GM06990 (cell line): ENCODE measurements at places on chromosomes 11 and 22.

DNA sequence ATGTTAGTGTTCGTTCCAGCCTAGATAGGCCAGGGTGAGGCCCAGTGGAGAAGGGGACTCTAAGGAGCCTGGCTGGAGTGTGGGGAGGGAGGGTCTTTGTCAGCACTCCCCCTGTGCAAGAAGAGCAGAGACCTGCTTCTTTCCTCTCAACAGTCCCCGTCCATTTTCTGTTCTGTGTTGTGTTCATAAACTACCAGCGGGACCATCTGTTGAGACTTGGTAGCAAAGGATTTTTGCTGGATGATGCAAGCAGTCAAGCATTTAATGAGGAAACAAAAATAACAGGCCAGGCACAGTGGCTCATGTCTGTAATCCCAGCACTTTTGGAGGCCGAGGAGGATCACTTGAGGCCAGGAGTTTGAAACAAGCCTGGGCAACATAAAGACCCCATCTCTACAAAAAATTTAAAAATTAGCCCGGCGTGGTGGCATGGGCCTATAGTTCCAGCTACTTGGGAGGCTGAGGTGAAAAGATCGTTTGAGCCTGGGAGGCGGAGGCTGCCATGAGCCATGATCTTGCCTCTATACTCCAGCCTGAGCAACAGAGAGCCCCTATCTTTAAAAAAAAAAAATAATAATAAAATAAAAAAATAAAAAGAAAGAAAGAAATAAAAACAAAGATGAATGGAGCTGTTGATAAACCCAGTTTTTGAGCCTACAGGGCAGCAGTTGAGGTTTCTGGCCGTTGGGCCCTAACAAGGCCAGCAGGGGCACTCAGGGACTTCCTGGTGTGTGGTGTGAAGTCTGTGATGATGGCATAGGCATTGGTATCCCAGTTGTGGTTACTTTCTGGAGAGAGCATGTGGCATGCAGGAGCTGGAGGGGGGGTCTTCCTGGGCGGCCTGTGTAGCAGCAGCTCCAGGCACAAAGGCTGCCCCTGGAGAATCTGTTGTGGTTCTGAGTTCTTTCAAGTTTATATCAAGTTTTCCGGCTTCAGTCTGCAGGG lies 1.7 kb upstream of the TXNRD2 start:
- no peak for DNase-seq

DNA sequence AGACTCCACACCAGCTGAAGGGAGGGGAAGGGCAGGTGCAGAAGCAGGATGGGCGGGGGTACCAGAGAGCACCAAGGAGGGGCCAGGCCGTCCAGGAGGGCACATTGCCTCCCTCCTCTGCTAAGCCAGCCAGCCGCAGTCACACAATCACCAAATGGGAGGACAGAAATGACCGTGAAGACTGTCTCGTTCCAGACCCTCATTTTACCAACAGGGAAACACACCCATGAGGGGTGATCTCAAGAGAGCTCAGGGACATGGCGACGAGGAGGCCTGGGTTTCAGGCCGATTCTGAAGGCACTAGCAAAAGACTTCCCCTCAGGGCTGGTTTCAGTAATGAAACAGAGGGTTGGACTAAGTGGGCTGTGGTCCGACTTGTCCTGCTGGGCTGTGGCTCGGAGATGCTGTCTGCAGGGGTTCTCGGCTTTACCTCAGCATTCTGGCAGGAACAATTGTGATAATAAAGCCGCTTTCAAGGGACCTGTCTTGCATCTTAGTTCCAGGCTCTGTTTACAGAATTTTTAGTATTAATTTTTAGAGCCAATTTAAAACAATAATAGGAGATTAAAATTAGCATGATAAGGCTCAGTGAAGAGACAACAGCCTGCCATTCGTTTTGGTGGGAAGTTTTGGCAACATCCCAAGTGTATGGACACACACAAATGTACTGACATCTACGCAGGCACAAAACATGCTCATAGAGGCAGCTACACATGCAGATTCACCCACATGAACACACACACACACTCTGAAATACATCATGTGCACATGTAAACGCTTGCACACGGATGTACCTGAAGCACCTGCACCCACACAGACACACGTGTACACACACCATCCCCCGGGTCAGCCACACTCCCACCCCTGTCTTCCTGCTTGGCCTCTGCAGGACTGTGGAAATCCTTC lies 2.0 kb upstream of the B3GAT1 start:
- DNase-seq: no peak

GRCh38 chr11:78920329-78920728 lies 345.7 kb upstream of the NARS2 start:
- no peak for DNase-seq

DNA sequence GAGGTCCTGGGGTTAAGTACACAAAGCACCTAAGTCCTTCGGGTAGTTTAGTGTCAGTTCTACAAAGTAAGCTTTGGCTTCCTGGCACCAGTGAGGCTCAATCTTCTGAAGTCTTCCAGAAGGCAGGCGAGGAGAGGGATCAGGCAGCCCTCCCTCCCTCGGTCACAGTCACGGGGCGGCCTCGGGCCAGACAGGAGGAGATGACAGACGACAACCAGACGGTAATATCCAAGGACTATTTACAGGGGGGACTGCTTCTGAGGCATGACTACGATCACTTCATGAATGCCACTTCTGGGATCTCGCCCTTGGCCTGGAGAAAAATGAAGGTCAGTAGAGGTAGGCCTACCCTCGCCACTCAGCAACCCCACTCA lies 383 bp upstream of the TMEM223 start:
- DNase-seq: peak; percentile 23

DNA sequence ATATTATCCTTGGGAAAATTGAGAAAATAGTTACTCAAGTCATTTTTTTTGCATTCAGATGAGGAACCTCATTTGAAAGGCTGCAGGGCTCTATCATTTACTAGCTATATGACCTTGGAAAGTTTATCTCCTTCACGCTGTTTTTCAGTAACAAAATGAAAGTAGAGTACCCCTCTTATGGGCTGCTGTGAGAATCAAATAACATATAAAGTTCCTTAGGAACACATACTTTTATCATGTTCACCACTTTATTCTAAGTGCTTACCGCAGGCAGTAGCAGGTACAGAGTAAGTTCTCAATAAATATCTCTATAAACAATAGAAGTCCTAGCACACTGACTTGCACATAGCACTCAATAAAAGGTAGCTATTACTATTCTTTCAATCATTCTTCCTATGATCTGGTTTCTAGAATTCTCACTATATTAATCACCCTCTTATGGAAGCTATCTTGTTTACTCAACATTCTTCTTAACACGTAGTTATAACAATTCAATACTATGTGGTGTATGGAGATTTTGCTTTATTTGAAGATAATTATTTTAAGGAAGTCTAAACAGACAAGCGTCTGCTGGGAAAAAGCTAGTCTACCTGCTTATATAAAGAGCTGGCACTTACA lies 1.9 kb downstream of the C11orf71 start:
- no peak for DNase-seq

DNA sequence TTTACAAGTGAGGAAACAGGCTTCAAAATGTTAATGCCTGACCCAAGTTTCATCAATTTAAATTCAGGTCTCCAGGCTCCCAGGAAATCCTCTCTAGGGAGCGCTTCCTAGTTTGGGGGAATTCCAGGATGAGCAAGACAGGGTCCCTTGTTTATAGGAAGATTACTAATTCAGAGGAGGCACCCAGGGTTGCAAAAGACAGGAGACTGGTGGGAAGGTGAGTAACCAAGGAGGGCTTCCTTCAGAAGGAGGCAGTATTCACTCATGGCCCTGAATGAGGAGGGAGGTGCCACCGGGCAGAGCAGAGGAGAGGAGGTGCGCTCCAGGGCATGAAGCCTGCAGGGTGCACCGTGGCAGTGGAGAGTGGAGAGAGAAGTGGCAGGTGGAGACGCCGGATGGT lies 1.6 kb downstream of the TMEM132A start:
- DNase-seq: no peak

DNA sequence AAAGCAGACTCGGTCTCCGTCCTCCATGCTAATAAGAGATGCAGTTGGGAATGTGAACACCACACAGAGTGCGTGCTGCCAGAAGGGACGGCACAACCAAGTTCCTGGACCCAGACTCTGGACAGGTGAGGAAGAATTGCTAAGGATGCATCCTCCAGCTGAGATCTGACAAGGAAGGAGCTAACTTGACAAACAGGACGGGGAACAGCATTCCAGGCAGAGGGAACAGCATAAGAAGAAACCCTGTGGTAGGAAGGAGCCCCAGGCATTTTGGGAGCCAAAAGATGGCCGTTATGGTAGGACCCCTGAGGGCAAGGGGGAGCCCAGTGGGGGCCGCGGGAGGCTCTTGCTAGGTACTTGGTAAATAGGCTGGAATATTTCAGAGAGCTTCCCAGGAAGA lies 6.0 kb downstream of the OSM start:
- DNase-seq: no peak

- peak; percentile 9 for DNase-seq
These were observed 36.2 kb downstream of the SBF1 start for GRCh38 chr22:50438305-50439275.

- DNase-seq: no peak
These were observed 18.1 kb upstream of the RASD2 start for GRCh38 chr22:35522225-35523149.

DNA sequence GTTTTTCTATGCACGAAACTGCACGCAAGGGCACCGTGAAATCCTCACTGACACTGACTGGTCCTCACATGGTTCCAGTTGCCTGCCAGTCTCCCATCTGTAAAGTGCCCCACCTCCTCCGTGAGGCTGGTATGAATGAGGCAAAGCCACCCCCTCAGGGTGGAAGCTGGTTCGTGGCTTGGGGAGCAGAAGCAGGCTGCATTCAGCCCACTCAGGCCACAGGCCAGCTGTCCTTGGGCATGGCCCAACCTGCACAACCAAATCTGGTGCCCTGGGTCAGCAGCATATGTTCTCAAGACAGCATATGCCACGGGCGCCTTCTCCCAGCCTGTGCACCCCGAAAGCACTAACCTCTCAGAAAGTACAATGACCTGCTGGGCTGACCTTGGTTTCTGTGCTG lies 29.3 kb downstream of the SERPINH1 start:
- DNase-seq: no peak

GRCh38 chr22:19730655-19731360 lies 7.5 kb downstream of the GP1BB start:
- peak; percentile 68 for DNase-seq

DNA sequence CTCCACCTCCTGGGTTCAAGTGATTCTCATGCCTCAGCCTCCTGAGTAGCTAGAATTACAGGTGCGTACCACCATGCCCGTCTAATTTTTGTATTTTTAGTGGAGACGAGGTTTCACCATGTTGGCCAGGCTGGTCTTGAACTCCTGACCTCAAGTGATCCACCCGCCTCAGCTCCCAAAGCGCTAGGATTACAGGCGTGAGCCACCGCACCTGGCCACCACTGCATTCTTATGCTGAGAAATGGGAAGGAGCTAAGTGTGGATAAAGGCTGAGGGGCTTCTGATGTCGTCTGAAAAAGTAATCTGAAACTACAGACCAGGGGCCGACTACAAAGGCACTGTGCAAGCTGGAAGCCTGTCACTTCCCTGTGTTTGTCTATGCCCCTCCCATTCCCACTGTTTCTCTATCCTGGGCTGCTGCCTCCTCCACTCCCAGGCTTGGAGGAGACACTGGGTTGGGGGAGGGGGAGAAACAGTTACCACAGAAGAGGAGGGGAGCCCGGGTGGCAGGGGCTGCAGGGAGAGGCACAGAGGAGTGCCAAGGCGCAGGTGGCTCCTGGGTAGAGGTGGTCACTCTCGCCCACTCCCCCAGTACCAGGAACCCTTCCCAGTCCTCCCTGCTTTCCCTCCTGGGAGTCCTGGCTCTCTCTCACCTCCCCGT lies 2.9 kb upstream of the MTA2 start:
- DNase-seq: no peak

DNA sequence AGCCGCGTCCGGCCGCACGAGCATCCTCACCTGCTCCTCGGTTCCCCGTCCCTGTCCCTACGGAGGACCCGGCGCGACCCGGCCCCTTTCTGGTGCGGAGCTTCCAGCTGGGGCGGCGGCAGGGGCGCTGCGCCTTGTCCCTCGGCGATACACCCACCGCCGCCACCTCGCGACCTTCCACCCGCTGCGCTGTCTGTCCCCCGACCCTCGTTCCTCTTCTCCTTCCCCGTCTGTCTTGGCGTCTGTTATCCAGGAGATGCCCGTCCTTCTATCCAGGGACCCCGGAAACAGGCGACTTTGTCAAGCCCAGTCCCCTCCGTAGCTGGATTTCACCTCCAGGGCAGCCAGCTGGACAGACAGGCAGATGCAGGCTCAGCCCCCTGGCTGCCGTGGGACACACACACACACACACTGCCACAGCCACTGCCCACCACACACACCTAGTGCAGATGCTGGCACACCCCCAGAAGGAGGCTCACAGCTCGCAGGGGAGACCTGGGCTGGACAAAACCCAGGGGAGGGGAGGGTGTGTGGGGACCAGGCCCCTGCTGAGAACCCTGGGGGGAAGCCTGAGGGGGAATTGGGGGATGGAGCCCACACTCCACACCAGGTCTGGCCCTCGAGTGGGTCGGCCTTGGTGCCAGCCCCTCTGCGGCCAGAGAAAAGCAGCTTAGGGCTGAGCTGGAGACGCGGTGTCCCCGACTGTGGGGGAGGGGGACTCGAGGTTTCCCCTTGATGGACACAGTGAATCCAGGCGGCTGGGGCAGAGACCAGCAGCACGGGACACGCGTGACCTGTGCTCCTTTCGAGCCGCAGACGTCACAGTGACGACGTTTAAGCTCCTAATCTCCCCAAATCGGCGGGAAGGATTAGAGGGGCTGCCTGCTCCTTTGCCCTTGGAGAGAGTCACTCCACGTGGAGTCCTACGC lies 788 bp downstream of the DRD4 start:
- no peak for DNase-seq

DNA sequence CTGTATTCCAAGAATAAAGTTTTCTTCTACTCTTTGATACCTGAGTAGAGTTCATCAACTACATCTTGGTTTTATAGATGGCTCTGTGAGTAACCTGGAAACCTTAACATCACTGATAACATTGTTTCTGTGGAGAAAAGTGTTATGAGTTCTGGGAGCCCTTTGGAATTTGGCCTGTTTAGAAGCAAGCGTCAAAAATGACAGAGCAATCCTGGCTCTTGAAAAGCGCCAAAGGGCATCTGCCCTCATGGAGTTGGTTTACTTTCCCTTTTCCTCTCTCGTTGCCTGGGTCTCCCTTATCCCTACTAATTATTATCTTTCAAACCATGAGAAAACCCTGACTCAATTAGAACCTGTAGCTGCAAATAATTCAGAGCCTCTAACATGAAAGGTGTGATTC lies 140.1 kb downstream of the DBX1 start:
- no peak for DNase-seq
